ENCODE measurements at places on chromosomes 3 and 15. TPM values are rescaled to one million over a fixed set of nuclear protein-coding genes. Genes with fewer than 3 reads are reported as not detected.

DNA sequence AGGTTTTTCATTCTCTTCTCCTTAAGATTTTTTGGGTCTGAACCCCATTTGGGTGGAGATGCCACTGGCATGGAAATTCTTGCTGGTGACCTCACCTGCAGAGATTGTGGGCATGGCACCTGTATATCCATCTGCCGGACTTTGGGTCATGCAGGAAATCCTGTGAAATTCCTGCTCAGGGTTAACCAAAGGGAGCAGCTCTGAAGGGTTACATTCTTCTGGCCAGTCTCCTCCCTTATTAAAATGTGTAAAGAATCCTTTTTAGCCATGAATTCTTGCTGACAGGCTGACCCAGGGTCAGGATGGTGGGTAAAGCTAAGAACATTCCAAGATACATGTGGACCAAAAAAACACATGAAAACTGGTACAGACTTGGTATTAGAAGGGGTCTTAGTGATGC lies 27.4 kb downstream of the ARHGEF26 start:
- H3K4me1 ChIP-seq, result peaks cover 14% of the 10 kb centered on the region
- H3K36me3 ChIP-seq, result no peaks in the 10 kb centered on the region
- H3K27me3 ChIP-seq, result no peaks in the 10 kb centered on the region
- DNase-seq, result no peak
- no peak overlapping the region for H3K27ac ChIP-seq

DNA sequence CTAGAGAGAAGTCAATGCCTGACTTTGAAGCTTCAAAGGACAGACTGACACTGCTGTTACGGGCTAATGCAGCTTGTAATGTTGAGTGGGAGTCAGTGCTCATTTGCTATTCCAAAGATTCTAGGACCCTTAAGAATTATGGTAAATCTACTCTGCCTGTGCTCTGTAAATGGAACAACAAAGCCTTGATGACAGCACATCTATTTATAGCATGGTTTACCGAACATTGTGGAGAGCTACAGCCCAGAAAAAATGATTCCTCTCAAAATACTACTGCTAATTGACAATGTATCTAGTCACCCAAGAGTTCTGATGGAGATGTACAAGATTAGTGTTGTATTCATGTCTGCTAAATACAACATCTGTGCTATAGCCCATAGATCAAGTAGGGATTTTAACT lies 262.3 kb downstream of the EPHA6 start:
- H3K27ac ChIP-seq, result no peak overlapping the region
- H3K4me3 ChIP-seq, result no peak overlapping the region
- H3K27me3 ChIP-seq, result no peaks in the 10 kb centered on the region

Gene SLC12A1
- not detected for polyA plus RNA-seq

Gene DLL4
- 3.6 TPM for polyA plus RNA-seq

Gene SKOR1
- polyA plus RNA-seq, result not detected

Gene MYL3
- 8.4 TPM for polyA plus RNA-seq

Gene ATP2B2
- polyA plus RNA-seq, result 0.10 TPM

Gene DLG1
- polyA plus RNA-seq, result 30.6 TPM

All from sigmoid colon (tissue), 7 donors.